ENCODE measurements at places on chromosomes 6 and 20.

- H3K27me3 ChIP-seq, result no peaks in the 10 kb centered on the region
- H3K36me3 ChIP-seq, result no peaks in the 10 kb centered on the region
- H3K4me3 ChIP-seq, result no peak overlapping the region
- peak; percentile 29 for DNase-seq
- no peak overlapping the region for H3K27ac ChIP-seq
These were observed 45.6 kb upstream of the RAB23 start for GRCh38 chr6:57267586-57268293.

DNA sequence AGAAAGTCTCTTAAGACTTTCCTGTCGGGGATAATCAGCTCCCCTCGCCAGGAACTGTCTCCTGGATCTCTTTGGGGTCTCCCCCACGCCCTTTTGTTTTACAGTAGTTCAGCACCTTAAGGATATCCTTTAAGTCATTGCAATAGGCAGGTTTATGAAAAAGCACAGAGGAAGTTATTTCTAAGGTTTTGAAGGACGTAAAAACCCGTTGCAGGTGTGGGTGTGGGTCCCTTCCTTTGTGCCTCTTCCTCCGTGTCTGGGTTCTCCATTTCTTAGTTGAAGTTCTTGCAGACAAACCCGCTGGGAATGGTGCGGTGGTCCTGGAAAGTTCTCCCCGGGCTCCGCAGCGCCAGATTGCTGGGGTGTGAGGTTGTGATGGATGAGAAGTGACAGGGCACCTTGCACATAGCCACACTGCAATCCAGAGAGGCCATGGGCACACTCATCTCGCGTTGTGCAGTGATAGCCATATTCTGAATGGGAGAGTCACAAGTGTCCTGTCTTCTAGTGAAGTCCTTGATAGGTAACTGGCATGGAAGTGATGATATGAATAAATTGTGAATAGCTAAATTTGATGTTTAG is 65.2 kb downstream of the GTF2H5 start:
- no peak for DNase-seq
- no peak overlapping the region for H3K27ac ChIP-seq
- H3K27me3 ChIP-seq, result no peaks in the 10 kb centered on the region
- no peak overlapping the region for H3K4me3 ChIP-seq
- no peaks in the 10 kb centered on the region for H3K36me3 ChIP-seq

GRCh38 chr6:163695414-163695864 is 280.9 kb downstream of the QKI start:
- H3K4me3 ChIP-seq, result no peak overlapping the region
- no peak overlapping the region for H3K27ac ChIP-seq
- H3K36me3 ChIP-seq, result no peaks in the 10 kb centered on the region
- H3K27me3 ChIP-seq, result no peaks in the 10 kb centered on the region
- no peaks in the 10 kb centered on the region for H3K4me1 ChIP-seq
- DNase-seq, result no peak

- no peaks in the 10 kb centered on the region for H3K4me1 ChIP-seq
- H3K27ac ChIP-seq, result no peak overlapping the region
- no peak for DNase-seq
- no peak overlapping the region for H3K4me3 ChIP-seq
- H3K36me3 ChIP-seq, result no peaks in the 10 kb centered on the region
- H3K27me3 ChIP-seq, result peaks cover 3% of the 10 kb centered on the region
These were observed 119.8 kb downstream of the RFX6 start for GRCh38 chr6:116996842-116997241.

DNA sequence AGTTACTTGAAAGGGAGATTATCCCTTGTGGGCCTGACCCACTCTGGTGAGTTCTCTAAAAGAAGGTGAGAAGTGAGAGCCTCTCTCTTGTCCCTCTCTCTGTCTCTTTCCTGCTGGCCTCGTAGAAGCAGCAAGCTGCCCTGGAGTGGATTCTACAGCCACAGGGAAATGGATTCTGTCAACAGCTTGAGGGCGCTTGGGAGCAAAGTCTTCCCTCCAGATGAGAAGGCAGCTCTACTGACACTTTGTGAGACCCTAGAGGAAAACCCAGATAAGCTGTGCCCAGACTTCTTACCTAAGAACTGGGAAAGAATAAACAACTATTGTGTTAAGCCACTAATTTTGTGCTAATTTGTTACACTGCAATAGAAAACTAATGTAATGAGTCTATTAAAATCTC is 39.9 kb downstream of the ANKRD60 start:
- no peaks in the 10 kb centered on the region for H3K36me3 ChIP-seq
- no peak overlapping the region for H3K4me3 ChIP-seq
- no peak overlapping the region for H3K27ac ChIP-seq
- no peaks in the 10 kb centered on the region for H3K27me3 ChIP-seq
- no peaks in the 10 kb centered on the region for H3K4me1 ChIP-seq

DNA sequence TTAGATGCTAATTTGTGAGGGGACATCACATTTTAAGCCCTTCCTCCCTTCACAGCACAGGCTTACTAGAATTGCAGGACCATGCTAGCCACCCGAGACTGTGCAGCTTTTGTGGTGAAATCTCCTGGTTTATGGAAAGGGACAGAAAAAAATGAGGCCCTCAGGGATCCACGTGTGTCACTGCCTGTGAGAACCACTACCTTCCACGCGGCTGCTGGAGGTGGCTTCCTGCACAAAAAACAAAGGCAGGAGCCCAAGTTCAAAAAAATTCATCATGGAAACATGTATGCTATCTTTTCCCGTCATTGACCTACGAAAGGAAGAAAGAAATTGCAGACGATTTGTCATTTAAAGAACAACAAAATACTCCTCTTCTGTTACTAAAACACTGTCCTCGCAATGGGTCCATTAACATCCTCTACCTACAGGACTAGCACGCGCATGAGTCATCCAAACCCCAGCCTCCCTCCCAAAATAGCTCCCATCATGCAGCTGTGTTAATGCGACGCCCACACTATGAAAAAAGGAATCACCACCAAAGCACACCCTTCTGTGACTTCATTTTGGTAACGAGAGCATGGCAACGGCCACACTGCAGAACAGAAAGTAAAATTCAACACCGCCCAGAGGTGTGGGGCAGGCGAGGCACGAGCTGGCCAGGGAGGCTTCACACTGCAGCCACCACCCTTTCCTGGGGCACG is 45.7 kb downstream of the RAMACL start:
- DNase-seq, result no peak
- H3K4me3 ChIP-seq, result no peak overlapping the region
- H3K36me3 ChIP-seq, result no peaks in the 10 kb centered on the region
- no peaks in the 10 kb centered on the region for H3K4me1 ChIP-seq

DNA sequence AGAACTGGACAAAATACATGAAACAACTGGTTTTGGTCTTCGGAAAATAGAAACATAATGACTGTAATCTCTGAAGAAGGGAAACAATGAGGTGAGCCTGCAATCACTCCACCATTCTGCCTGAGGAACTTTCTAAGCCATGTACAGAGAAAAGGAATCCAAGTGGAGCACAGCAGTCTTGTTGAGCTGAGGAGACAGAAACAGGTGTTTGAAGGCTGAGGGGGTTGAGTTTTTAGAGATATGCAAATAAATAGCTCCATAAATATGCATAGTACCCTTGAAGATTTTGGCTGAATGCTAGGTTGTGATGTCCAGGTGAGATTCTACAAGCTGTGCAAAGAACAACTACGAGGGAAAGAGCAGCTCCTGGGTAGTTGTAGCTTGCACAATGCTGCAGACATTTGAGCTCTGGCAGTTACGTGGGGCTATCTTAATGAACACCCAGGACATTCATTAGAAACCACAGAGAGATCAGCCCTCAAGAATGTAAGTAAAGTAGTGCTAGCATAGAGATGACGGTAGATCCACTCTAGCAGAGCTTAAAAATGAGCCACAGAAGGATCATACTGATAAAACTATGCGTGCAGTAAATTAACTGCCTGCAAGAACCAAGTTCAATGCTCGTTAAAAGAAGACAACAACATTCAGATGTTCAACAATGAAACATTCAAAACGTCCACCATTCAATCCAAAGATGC is 24.3 kb downstream of the TUBB2B start:
- H3K36me3 ChIP-seq, result no peaks in the 10 kb centered on the region
- no peaks in the 10 kb centered on the region for H3K4me1 ChIP-seq
- H3K27ac ChIP-seq, result no peak overlapping the region
- H3K4me3 ChIP-seq, result no peak overlapping the region
- H3K27me3 ChIP-seq, result no peaks in the 10 kb centered on the region
- no peak for DNase-seq

- H3K27me3 ChIP-seq, result no peaks in the 10 kb centered on the region
- H3K36me3 ChIP-seq, result no peaks in the 10 kb centered on the region
- no peak overlapping the region for H3K27ac ChIP-seq
- no peaks in the 10 kb centered on the region for H3K4me1 ChIP-seq
These were observed 60.7 kb downstream of the BMP7 start for GRCh38 chr20:57205606-57206219.

DNA sequence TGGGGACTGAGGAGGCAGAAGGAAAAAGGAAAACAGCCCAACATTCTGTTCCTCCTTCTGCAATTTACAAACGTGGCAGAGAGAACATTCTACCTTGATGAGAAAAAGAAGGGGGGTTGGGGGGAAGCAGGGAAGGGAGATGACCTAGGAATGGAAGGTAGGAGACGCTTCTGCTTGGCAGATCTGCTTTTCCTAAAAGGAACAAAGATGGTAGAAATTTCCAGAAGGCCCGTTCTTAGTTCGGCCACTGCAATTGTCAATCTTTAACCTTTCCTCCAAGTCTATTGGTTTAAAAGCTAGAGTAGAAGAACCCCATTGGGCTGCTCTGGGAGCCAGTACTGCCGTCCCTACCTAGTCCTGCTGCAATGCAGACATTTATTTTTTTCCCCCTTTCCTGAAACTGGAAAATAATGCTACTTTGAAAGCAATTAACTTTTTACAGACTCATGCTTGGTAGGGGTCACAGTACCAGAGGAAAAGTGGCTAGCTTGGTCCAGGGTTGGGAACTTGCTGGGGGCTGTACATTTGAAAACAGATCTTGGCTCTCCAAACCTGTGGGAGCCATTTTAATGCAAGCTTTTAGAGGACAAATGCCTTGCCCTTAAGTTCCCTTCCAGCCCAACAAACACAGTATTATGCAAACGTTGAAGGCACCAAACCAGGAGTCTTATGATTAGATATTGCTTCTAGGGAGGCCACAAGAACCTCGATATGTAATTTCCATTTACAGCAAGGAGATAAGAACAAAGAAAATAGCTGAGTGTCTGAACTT is 2.6 kb downstream of the ZMYND8 start:
- H3K36me3 ChIP-seq, result no peaks in the 10 kb centered on the region
- H3K27ac ChIP-seq, result peak overlapping the region; percentile 98
- no peaks in the 10 kb centered on the region for H3K27me3 ChIP-seq
- peaks cover 96% of the 10 kb centered on the region for H3K4me1 ChIP-seq
- peak overlapping the region; percentile 49 for H3K4me3 ChIP-seq

DNA sequence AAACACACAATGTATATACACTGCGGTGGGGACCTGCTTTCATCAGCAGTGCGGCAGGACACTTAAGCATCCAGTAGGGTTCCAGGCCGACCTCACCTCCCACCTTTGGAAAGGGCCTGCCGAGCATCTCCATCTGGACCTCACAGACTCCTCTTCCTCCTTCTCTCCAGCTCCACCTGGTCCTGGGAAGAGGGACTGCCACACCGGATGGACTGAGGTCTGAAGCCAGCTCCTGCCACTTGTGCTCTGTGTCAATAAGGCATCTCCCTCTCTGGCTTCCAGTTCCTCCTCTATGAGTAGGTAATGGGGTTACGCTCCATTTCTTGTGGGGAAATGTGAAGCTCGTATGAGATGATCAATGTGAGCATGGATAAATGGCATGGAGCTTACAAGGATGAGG is 19.1 kb upstream of the NNAT start:
- no peak overlapping the region for H3K27ac ChIP-seq
- H3K4me3 ChIP-seq, result no peak overlapping the region
- no peaks in the 10 kb centered on the region for H3K27me3 ChIP-seq
- DNase-seq, result no peak
- H3K4me1 ChIP-seq, result no peaks in the 10 kb centered on the region
- H3K36me3 ChIP-seq, result no peaks in the 10 kb centered on the region

GRCh38 chr6:101909366-101909765 is 515.9 kb downstream of the GRIK2 start:
- no peaks in the 10 kb centered on the region for H3K27me3 ChIP-seq
- H3K27ac ChIP-seq, result no peak overlapping the region
- H3K4me3 ChIP-seq, result no peak overlapping the region
- H3K4me1 ChIP-seq, result no peaks in the 10 kb centered on the region
- no peak for DNase-seq

GRCh38 chr6:158064725-158065251 is 83.1 kb downstream of the SYNJ2 start:
- H3K27me3 ChIP-seq, result no peaks in the 10 kb centered on the region
- no peak for DNase-seq
- no peak overlapping the region for H3K4me3 ChIP-seq
- H3K27ac ChIP-seq, result no peak overlapping the region
- no peaks in the 10 kb centered on the region for H3K36me3 ChIP-seq
- peaks cover 18% of the 10 kb centered on the region for H3K4me1 ChIP-seq

DNA sequence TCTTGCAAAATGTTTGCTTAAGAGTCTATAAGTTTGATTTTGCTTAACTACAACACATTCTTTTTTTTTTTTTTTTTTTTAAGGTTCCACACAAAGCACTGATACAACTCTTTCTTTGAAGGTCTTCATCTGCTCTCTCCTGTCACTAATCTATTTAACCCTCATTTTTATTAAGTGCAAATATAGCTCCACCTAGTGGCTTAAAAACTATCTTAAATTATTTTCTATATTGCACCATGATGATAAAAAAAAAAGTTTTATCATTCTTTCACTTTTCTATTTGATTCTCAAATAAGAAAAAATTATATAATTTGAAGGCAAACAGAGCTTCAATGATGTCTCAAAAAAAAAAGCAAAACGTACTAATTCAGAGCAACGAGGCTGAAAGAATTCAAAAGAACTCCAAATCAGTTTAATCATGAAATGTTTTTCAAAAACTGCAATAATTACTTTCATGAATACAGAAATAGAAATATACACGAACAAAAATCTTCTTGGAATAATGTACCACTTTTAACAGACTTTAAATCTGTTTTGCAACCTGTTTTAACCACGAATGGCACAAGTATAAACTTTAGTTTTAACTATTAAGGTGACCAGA is 12.8 kb downstream of the ESF1 start:
- H3K4me3 ChIP-seq, result no peak overlapping the region
- H3K27me3 ChIP-seq, result no peaks in the 10 kb centered on the region
- H3K4me1 ChIP-seq, result peaks cover 2% of the 10 kb centered on the region

- DNase-seq, result no peak
- H3K27me3 ChIP-seq, result no peaks in the 10 kb centered on the region
- H3K36me3 ChIP-seq, result no peaks in the 10 kb centered on the region
- H3K4me1 ChIP-seq, result no peaks in the 10 kb centered on the region
- H3K4me3 ChIP-seq, result no peak overlapping the region
These were observed 3.9 kb upstream of the CST9 start for GRCh38 chr20:23609486-23610109.

DNA sequence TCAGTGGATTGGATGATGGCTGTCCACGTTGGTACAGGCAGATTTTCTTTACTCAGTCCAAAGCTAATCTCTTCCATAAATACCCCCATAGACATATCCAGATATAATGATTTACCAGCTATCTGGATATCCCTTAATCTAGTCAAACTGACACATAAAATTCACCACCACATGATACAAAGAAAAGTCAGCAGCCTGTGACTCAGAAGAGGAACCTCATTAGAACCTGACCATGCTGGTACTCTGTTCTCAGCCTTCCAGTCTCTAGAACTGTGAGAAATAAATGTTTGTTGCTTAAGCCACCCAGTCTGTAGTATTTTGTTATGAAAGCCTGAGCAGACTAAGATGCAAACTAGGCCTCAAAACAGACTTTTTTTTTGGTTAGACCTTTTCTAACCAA is 431.3 kb upstream of the RNF217 start:
- H3K4me3 ChIP-seq, result no peak overlapping the region
- DNase-seq, result no peak
- H3K27me3 ChIP-seq, result no peaks in the 10 kb centered on the region
- H3K27ac ChIP-seq, result no peak overlapping the region
- no peaks in the 10 kb centered on the region for H3K4me1 ChIP-seq

- no peaks in the 10 kb centered on the region for H3K27me3 ChIP-seq
- H3K4me3 ChIP-seq, result no peak overlapping the region
- H3K4me1 ChIP-seq, result no peaks in the 10 kb centered on the region
- H3K27ac ChIP-seq, result no peak overlapping the region
- DNase-seq, result no peak
These were observed 60.6 kb upstream of the RIPOR2 start for GRCh38 chr6:24996269-24996836.
